Renal cortex interstitium (tissue), 15 donors: ENCODE measurements at places on chromosomes 6 and 20.

DNA sequence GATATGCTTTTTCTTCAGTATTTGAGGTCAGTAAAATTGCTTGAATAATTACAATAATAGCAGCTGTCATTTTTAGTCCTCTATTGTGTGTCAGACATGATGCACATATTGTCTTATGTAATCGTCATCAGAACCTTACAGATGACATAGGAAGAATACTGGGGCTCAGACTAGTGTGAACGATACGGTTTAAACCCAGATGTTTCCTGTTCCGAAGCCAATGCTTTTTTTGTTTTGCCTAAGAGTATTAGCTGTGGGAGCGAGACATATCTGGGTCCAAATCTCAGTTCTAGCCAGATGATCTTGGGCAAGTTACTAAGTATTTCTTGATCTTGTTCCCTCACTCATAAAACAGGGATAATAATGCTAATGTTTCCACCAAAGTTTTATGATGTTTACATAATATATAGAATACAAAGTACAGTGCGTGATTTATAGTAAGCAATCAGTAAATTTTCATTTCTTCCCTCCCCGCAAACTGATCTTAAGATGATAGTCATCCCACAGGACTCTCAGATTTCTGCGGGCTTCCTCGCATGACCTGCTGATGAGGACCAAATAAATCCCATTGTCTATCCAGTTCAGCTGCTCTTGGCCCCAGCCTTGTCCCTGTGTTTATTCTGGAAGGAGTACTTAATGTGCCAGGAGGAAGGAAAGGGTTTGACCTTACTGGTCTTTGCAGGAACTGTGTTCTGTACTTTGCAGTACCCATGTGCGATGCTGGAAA is 98.2 kb downstream of the CAP2 start:
- no peak for DNase-seq

GRCh38 chr6:107707346-107708275 is 116.5 kb downstream of the SCML4 start:
- DNase-seq, result no peak

DNA sequence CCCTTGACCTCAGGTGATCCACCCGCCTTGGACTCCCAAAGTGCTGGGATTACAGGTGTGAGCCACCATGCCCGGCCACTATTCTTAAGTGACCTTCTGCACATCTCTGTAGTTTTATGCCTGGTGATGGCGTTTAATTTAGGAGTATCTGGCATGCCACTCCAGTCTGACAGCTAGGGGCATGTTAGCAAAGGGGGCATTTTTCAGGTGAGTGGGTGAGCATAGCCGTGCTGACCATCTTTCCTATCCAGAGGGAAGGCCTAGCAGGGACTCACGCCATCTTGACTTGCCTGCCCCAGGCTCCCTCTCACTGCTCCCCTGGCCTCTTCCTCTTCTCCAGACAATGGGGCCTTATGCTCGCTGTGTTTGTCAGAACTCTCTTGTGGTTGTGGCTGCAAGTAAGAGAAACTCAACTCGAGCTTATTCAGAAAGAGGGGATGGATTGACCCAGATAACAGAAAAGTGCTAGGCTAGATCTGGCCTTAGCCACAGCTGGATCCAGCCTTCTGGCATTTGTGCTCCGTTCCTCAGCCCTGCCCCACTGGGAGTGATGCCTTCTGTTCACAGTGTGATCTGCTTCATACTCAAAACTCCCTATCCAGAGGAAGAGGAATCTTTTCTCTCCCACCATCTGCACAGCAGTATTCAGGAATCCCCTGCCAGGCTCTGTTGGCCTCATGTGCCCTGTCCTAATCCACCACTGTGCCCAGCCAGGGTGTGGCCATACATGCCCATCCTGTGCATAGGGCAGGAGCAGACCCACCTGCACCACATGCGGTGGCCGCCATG is 174.5 kb upstream of the AKAP12 start:
- DNase-seq, result no peak

GRCh38 chr6:147888374-147888773 is 379.9 kb downstream of the SAMD5 start:
- no peak for DNase-seq

GRCh38 chr6:140256248-140256647 is 881.8 kb upstream of the CITED2 start:
- DNase-seq, result no peak

DNA sequence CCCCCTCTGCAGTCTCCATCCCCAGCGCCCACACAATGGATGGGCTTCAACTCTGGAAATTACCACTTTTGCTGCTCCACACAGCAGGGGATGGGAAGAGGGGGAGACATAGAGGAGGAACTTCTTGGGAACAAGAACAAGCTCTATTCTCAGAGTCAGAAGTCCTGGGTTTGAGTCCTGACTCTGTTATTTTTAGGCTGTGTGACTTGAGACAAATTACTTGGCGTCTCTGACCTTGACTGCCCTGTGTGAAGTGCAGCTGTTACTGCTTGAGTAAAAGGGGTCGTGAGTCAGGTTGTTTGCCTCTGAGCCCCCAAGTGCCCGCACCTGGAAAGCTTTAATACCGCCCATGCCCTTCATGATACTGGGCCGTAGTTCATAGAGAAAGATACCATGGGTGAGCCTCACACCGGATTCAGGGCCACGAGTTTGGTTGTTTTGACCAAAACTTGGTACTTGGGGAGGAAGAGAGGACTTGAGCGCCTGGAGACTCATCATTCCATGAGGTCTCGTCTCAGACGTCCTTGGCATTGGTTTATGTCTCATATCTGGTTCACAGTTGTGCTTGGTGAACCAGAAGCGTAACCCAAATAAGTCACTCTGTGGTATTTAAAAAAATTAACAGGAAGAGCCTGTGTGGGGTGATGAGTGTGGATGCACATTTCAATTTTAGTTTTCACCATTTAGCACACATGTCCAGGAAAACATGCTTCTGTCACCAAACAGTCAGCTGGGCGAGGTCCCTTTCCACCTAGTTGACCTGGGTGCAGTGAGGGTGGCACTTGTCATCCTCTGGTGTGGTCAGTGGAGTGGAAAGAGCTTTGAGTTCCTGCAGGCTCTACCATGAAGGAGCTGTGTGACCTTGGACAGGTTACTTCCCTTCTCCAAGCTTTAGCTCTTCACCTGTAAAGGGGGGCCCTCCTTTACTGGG is 75.6 kb downstream of the CDC5L start:
- no peak for DNase-seq

DNA sequence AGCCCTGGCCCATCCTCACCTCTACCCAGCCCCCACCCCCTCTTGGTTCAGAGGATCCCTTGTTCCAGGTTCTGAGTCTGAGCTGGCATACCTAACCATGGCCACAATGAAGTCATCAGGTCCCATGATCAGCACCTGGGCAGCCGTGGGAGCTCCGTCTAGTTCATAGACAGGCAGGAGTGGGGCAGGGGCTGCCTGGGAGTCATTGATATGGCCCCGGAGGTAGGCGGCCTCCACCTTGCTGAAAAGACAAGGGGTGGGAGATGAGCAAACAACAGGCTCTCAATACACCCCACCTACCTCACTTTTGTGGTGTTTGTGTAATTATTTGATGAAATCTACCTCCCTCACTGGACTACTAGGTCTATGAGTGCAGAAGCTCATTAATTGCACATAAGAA is 20.4 kb downstream of the GGT7 start:
- DNase-seq, result no peak
